NCI-H2107 (cell line): ENCODE measurements at places on chromosomes 16 and 17.
A peak's percentile ranks its signal among the peaks of the same experiment; 100 is the strongest.

GRCh38 chr16:11735787-11736186, 6.9 kb downstream of the TXNDC11 start:
- no peak for DNase-seq

DNA sequence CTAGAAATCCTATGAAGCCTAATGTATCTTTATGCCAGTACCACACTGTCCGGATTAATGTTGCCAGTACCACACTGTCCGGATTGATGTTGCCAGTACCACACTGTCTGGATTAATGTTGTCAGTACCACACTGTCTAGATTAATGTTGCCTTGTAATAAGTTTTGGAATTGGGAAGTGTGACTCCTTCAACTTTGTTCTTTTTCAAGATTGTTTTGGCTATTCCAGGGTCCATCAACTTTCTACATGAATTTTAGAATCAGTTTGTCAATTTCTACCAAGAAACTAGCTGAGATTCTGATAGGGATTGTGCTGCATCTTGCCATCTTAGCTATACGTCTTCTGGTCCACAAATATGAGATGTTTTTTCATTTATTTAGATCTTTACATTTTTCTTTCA, 68.7 kb downstream of the TBX4 start:
- DNase-seq, result no peak

DNA sequence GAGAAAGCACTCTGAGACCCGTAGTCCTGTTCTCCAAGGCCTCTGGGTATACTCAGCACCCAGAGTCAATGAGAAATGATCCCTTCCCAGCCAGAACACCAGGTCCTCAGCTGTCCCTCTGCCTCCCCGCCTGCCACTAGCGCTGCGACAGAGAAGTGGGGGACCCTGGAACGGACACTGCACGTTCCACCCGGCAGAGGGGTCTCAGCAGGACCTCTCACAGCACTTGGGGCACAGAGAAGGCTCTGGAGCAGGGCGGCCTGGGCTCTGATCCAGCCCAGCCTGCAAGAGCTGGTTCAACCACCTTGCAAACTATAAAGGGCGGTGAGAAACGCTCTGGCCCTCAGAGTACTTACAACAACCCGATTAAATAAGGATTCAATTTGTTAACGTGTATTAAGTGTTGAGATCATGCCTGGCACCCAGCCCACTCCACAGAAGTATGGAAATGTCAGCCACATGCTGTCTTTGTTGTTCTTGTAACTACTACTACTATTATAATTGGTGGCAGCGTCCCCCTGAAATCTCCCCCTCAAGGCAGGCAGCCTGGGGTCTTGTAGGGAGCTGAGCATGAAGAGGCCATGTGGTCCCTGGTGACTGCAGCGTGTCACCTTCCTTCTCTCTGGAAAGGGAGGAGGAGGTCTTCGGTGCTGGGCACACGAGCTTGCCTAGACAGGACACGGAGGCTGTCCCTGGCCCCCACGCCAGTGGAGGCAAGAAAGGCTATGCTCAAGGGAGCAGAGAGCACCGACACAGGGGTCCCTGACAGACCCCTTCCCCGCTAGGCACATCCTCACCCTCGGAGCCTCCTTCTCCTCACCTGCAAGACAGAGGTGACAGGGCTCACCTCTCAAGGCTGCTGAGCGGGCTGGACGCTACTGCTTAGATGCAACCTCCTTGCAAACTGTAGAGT, 2.4 kb downstream of the OSGIN1 start:
- no peak for DNase-seq

- peak; percentile 61 for DNase-seq
Observed at GRCh38 chr16:48156790-48157209, 1.0 kb upstream of the ABCC12 start.

DNA sequence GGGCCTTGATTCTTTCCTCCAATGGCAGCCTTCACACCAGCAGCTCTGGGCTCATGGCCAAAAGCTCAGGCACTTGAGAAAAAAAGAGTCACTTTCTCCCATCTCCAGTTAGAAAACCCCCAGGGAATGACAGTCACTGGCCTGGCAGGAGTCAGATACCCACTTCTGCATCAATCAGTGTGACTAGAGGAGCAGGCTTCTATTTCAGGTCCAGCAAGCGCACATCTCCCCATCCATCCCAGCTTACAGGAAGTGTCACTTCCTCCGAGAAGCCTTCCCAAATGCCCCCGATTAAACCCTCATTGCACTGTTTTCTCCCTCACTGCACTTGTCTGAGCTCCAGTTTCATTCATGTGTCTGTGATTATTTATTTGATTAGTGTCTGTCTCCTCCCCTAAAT, 30.4 kb upstream of the CCL1 start:
- DNase-seq, result peak; percentile 89

- DNase-seq, result no peak
Observed at GRCh38 chr17:58575511-58575910, 61.1 kb upstream of the MTMR4 start.

DNA sequence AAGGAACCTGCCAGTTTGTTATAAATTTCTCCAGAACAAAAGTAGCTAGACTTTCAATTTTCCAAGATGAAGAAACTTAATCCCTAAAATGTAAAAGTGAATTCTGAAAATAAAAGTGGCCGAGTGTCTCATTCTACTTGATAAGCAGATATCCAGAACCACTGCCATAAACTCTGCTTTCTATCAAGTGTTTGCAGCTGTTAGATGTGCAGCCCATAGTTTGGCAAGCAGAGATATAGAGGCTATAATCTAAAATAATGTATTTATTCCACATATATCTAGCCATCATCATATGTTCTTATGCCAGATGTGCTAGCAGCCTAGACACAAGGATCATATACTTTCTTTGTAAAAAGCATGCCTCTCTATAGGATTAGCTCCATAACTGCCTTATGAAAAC, 14.7 kb upstream of the FBXL20 start:
- DNase-seq, result no peak

GRCh38 chr17:63039899-63040602, 74.0 kb downstream of the TANC2 start:
- no peak for DNase-seq
